ENCODE measurements at places on chromosomes 5 and 9.

DNA sequence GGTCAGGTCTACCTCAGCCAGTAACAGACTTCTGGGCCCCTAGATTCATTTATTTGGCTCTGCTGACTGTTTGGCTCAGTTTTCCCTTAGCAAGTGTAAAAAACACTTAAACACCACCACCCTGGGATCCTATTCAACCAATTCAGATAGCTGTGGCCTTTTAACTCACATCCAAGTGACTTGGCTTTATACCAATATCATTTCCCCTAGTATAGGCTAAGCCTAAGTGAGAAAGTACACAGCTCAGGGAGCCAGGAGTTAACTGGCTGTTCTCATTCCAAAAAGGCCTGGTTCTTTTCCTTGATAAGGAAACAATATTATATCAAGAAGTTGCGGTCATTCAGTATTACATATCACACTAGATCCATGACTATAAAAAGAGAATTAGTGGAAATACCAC is 163.5 kb downstream of the ARL15 start:
- DNase-seq: no peak

GRCh38 chr5:154559398-154560276 is 81.6 kb upstream of the HAND1 start:
- no peak for DNase-seq

DNA sequence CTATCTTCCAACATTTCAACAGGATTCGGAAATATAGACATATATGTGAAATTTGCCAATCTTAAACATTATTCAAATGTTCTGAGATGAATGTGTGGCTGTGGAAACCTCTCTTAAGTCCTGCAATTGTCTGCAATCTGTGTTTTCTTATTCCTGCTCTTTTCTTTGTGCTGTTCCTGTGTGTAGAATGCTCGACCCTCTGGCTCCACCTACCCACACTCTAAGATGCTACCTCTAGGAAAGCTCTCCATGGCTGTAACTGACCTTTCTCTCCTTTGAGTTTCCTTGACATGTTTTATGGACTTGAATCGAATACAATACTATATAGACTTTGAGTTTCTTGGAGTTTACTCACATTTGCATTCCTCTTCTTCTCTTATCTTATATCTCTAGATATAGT is 120.6 kb upstream of the ASTN2 start:
- DNase-seq: no peak

DNA sequence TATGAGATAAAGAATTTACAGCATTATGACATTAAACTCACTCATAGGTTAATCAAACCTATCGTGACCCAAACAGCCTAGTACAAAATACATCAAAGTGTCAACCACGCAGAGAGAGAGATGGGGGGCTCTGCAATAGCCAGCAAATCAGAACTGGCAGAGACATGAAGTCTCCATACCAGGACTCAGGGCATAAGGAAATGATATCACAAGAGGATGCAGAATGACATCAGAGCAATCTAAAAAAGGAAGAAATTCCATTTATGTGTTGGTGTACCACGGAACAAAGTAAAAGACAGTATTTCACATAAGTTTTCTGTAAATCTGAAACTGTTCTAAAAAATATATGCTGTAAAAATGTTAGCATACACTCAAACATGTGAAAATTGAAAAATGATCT is 24.6 kb downstream of the BICD2 start:
- no peak for DNase-seq

GRCh38 chr5:130110328-130110727 is 206.1 kb downstream of the CHSY3 start:
- no peak for DNase-seq

DNA sequence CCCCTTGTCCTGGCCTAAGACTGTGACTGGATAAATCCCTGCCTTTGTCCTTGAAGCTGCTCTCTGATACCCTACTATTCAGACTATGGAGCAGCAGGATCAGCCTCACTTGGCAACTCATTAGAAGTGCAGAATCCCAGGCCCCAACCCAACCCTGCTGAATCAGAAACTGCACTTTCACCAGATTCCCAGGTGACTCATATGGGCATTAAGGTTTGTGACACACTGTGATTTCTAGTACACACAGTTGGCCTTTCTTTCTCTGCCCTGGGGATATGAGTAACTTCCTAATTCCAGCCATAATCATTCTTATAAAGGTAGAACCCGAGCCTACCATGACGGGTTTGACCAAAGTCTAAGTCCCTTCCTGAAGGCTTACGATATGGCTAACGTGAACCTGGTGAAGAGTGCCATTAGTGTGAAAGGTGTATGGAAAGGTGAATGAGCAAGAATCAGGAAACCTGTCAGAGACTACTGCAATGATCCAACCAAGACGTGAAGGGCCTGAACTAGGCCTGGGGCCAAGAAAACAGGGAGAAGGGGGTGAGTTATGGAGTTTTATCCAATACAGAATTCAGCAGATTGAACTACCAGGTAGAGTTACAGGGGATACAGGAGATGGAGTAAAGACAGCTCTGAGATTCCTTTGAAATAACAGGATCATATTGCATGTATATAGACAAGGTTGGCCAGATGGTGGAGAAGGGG is 533.0 kb downstream of the BNC2 start:
- DNase-seq: no peak

DNA sequence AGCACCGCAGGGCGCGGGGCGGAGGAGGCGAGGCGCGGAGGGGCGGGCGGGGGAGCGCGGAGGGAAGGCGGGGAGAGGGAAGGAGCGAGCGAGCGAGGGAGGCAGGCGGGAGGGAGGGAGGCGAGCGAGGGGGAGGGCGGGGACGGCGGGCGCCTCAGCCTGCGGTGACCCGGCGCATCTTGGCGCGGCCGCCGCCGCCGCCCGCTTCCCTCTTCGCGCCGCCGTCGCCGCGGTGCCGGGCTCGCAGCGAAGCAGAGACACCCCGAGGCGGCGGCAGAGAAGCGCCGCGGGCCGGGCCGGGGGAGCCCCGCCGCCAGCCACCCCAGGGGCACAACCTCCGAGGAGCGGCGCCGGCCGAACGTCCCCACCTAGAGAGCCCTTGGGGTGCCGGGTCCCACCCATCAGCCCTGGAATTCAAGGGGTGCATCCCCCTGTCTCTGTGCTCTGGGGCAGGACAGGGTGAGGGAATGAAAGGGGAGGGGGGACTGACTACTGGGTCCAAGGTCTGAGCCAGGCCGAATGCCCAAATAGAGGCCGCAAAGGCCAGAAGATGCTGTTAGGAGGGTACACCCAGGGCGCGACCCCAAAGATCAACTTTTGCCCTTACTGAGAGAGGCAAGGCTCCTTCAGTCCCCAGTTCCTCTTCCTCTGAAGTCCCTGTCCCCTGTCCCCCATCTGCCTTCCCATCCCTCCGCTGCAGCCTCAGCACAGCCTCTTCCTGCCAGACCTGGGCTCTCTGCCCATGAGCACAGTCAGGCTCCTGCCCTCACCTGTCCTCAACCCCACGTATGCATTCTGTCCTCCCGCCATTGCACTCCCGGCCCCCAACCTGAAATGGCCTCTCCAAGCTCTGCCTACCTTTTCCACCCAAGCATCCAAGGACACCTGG is at the start of gene ADAMTS2:
TSS of gene ADAMTS2 (minus strand) at position 29 of the 889 bp plus-strand sequence. CDS start 133 bp downstream, outside the sequence.
- no peak for DNase-seq

- DNase-seq: no peak
Observed at GRCh38 chr5:147530530-147531389, 20.9 kb upstream of the DPYSL3 start.

DNA sequence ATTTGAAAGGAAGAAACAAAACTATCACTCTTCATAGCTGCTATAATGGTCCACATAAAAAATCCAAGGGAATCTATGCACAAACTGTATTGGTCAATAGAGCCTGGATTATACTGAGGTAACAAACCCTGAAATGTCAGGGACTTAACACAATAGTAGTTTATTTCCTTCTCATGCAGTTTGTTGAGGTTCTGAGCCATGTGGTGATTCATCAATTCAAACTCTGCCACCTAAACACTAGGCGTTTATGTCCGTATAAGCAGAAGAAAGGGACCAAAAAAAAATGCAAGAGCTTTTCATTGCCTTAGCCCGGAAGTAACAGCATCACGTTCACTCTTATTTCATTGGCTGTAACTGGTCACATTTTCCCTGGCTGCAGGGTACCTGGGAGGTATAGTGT is 464.7 kb downstream of the ZSWIM6 start:
- no peak for DNase-seq

DNA sequence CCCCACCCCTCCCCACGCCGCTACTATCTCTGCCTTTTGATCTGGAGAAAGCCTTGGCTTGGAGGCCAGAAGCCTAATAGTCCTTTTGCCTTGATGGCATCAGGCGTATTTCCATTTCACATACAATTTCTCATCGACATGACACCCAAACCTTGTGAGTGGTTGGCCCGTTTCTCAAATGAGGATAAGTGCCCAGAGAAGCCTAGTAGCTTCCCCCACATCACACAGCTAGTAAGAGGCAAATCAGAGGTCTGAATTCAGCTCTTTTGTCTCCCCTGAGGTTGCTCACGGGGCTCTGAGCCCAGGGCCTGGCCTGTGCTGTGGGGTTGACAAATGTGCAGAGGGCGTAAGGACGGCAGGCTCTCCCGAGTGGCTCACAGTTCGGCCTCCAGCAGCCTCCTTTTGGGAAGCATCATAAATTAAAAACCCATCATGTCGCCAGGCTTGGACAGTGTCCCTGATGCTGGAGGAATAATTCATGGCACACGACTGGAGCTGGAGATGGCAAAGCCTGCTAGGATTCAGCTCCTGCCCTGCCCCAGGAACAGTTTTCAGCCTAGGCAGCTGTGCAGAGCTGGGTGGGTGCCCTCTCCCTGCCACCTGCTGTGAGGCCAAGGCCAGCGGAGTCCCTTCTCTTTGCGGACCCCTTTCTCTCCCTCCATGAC is 263.8 kb downstream of the NSG2 start:
- no peak for DNase-seq

DNA sequence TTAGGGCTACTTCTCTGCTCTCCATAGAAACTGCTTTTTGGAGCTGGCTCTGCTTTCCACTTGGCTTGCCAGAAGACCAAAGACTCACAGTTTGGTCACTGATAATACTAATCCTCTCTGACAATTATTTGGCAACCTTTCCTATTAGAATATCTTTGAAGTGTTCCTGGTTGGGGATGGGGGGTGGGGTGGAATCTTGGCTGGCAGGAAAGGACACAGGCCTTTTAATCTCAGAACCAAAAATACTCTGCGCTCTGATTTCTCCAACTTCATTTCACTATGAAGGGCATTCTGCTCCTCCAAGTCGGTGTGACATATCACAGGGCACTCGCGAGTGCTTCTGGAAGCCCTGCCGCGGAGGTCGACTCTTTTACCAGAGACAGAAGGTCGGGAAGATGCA is 1329.0 kb upstream of the WWC1 start:
- no peak for DNase-seq
